ENCODE measurements at places on chromosomes 7 and 10. TPM values are rescaled to one million over a fixed set of nuclear protein-coding genes. Genes with fewer than 3 reads are reported as not detected.

Gene FOXI2
- 1.1 TPM for polyA plus RNA-seq

Gene PRLHR
- not detected for polyA plus RNA-seq

Gene PAPSS2
- 26.8 TPM for polyA plus RNA-seq

Gene PILRA
- 8.0 TPM for polyA plus RNA-seq

Gene COBL
- polyA plus RNA-seq: 26.0 TPM

Gene KEL
- polyA plus RNA-seq: 3.7 TPM

Gene ADARB2
- polyA plus RNA-seq: 2.1 TPM

Gene DENND2A
- 37.3 TPM for polyA plus RNA-seq

Gene UPK3B
- polyA plus RNA-seq: 1.2 TPM

Gene COL17A1
- 0.65 TPM for polyA plus RNA-seq

Gene DYDC2
- 1.6 TPM for polyA plus RNA-seq

Gene IRF5
- 9.1 TPM for polyA plus RNA-seq

Gene CNNM2
- 11.4 TPM for polyA plus RNA-seq

Gene FAM24B
- polyA plus RNA-seq: 6.3 TPM

Gene SPDYE1
- polyA plus RNA-seq: 1.7 TPM

Gene LRIT2
- not detected for polyA plus RNA-seq

Gene ELFN1
- 10.0 TPM for polyA plus RNA-seq

Gene DKK1
- 50.4 TPM for polyA plus RNA-seq

Gene ELN
- 72.8 TPM for polyA plus RNA-seq

Gene SPDYE2
- 3.2 TPM for polyA plus RNA-seq

Gene ZNF789
- polyA plus RNA-seq: 30.6 TPM

Gene CNPY1
- not detected for polyA plus RNA-seq

Gene DLD
- 118 TPM for polyA plus RNA-seq

Gene SAP25
- 4.6 TPM for polyA plus RNA-seq

Gene AS3MT
- 23.2 TPM for polyA plus RNA-seq

Gene LAMB4
- polyA plus RNA-seq: 1.5 TPM

Gene C10orf53
- polyA plus RNA-seq: not detected

Gene GRID2IP
- polyA plus RNA-seq: 0.42 TPM

Gene GPRIN2
- 3.1 TPM for polyA plus RNA-seq

Gene NEUROG3
- polyA plus RNA-seq: not detected

Gene ZNF487
- polyA plus RNA-seq: 10.4 TPM

Gene ATP5F1C
- polyA plus RNA-seq: 402 TPM

Gene AZGP1
- polyA plus RNA-seq: 56.0 TPM

Gene VSTM2A
- polyA plus RNA-seq: 2.0 TPM

Gene SPDYE16
- polyA plus RNA-seq: 1.6 TPM

Gene ITIH5
- polyA plus RNA-seq: 20.9 TPM

Gene EXOSC1
- polyA plus RNA-seq: 30.3 TPM

Gene CYP3A4
- 0.27 TPM for polyA plus RNA-seq

Measured in renal cortex interstitium (tissue), 15 donors.